Lower lobe of right lung (tissue), 2 donors: ENCODE measurements at places on chromosomes 12 and 14. TPM values are rescaled to one million over a fixed set of nuclear protein-coding genes. Genes with fewer than 3 reads are reported as not detected.
A peak's percentile ranks its signal among the peaks of the same experiment; 100 is the strongest.

GRCh38 chr14:92456215-92457015, 57.2 kb upstream of the RIN3 start:
- peak; percentile 83 for DNase-seq

EIF2S3B gene
- total RNA-seq, result 0.68 TPM

PLA2G1B gene
- 42.2 TPM for total RNA-seq

GRCh38 chr14:64465831-64466554, 694 bp downstream of the AKAP5 start:
- DNase-seq, result no peak

DNA sequence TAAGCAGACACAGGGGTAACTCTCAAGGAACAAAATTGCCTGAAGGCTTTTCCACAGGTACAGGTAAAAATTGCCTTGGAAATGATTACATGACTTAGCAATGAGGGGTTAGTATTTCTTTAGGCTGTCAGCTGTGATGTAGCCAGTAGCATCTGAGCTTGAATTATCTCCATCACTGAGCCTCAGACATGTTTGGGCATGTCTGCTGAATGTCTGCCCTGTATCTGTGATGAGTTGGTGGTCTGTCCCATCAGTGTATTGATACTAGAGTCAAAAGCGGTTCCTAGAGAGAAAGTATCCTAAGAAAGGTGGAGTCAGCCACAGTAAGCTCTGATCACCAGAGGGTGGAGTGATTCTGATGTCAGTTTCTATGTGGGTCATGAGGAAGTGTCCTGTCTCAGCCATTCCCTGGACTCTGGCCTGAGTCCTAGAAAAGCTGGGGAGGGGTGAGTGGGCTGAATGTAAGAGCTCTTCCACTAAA, 16.3 kb downstream of the AKAP6 start:
- DNase-seq, result no peak

DNA sequence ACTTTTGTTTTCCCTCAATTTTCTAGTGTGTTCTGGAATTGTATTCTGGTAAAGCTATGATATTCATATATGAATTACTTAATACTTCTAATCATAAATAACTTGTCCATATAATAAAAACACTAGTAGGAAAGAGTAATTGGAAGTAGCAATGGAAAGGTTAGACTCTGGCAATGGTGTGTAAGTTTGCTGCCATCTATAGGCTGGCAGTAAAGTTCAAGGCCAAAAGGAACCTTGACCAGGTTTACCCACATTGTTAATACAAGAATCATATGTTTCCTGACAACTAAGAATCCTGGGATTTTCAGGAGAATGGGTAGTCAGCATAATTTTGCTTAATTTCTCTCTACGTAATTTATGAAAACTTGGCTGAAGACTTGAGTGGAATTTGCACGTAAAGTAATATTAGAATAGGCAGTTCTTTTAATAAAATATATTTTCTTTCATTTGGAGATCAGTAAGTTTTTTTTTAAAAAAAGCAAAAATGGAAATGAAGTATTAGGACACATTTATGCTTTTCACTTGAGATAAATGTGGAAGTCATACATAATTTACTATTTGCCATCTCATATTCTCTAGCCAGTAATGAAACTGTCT, 926.7 kb downstream of the GALC start:
- DNase-seq, result no peak

AQP6 gene
- total RNA-seq, result 0.09 TPM

DLK1 gene
- not detected for total RNA-seq

DNA sequence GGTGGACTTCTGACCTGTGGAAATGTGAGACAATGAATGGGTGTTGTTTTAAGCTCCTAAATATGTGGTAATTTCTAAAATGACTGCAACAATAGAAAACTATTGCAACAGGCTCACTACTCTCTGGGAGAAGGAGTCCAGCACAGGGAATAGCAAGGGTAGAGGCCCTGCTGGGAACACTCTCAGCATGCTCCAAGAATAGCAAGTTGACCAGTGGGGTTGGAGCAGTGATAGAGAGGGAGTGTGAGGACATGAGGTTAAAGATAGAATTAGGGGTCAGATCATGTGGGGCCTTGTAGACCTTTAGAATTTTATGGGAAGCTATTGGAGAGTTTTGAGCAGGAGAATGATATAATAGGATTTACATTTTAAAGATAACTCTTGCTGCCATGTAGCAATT, 346.7 kb upstream of the CCDC196 start:
- no peak for DNase-seq

DNA sequence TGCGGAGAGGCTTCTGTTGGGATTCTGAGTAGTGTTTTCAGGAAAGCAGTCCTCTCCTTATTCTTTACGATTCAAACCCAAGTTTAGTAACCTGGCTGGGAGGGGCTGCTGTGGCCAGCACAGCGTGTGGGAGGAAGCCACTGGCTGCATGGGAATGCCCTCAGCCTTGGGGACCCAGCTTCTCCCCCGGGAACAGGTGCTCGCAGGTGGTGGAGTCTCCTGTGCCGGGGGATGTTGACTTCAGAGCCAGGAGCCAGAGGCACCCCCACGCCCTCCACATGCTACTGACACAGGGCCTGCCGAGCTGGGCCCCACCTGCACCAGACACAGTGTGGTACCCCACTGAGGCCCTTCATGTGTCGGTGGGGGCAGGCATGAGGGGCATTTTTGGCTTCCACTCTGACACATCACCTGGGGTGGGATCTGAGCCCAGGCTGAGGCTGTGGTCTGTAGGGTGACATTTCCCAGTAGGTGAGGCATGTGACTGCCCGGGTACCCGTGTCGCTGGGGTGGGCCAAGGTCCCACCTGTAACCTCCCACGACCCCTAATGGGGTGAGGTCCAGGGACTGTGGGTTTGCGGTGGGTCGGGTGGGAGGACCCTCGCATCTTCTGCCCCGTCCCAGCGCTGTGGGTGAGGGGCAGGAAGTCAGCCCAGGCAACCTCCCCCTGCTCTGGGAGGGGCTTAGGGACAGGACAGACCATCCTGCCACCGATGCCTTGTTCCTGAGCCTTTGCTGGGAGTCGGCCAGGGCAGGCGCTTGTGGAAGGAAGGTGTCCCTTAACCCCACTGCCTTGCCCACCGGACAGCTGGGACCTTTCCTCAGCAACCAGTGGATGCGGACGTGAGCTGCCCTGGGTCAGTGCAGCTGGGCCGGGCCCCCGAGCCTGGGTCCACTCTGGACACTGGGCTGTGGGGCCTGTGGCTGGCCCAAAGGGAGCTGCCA, 26.5 kb downstream of the MTA1 start:
- DNase-seq, result no peak

DNA sequence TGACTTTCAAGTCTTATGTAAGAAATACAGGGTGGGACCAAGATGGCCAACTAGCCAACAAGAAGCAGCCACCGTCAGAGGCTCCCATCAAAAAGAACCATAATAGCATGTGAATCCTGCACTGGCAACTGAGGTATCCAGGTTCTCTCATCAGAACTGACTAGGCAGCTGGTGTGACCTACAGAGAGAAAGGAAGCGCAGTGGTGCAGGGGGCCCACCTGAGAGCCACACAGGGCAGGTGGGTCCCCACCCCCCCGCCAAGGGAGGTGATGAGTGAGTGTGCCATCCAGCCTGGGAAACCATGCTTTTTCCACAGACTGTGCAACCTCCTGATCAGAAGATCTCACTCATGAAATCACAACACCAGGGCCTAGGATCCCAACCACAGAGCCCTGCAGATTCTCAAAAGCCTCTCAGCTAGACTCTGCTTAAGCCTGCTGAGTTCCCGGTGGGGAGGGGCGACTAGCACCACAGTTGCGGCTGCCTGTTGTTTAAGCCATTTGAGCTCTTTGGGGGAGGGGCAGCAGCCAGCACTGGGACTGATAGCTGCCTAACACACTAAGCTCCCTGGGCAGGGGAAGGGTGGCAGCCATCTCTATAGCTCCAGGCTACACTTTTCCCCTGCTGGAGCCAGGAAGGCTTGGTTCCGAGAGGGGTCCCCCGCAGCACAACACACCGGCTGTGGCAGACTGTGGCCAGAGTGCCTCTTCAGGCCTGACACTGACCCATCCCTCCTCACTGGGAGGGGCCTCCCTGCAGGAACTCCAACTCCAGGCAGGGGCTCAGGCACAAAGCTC, 75.3 kb downstream of the GARIN6 start:
- DNase-seq, result no peak

- no peak for DNase-seq
Observed at GRCh38 chr12:50597200-50598195, 92.7 kb downstream of the DIP2B start.

RHOJ gene
- total RNA-seq, result 29.2 TPM

GRCh38 chr14:26596543-26597061, 1.2 kb downstream of the NOVA1 start:
- DNase-seq, result no peak

- no peak for DNase-seq
Observed at GRCh38 chr12:106300761-106301160, 1.8 kb upstream of the TCP11L2 start.

- no peak for DNase-seq
Observed at GRCh38 chr14:91906374-91906773, 39.0 kb upstream of the TC2N start.

TAS2R31 gene
- 1.9 TPM for total RNA-seq

- DNase-seq, result no peak
Observed at GRCh38 chr14:104694475-104694950, 5.1 kb downstream of the INF2 start.

DNA sequence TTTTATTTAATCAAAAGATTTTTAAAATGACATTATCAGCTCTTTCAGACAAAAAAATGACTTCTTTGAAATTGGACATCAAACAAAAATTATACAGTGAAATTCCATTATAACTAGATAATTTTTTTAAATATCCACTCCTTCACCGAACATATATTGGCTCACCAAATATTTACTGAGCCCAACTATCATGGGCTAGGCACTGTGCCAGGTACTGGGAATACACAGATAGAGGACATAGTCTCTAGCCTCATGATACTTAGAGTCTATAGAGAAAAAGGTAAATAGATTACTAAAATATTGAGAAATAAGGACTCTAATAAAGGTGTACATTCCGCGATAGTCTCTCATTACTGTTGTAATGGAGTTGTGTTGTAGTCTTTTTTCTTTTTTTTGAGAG, 219.9 kb downstream of the SEC23A start:
- no peak for DNase-seq

LRIG3 gene
- total RNA-seq, result 30.5 TPM

CLEC1B gene
- total RNA-seq, result 0.95 TPM

DNA sequence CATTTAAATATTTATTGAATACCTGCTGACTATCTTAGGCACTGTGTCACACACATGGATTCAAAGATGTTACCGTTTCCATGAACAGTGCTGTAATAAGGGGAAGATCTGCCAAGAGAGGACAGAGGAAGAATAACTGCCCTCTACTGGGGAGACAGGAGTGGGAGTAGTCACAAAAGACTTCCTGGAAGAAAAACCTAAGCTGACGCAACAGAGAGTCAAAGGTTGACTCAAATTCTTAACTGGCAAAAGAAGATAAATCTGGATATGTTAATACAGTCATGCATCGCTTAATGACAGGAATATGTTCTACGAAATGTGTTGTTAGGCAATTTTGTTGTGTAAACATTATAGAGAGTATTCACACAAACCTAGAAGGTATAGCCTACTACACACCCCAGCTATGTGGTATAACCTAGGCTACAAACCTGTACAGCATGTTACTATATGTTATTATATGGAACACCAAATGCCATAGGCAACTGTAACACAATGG, 51.5 kb downstream of the DCAF5 start:
- DNase-seq, result no peak

GRCh38 chr12:14845350-14845750, 2.0 kb upstream of the ART4 start:
- DNase-seq, result no peak

ITGA7 gene
- total RNA-seq, result 17.5 TPM
